Gastroesophageal sphincter (tissue), 4 donors: ENCODE measurements at places on chromosomes 13 and 19. TPM values are rescaled to one million over a fixed set of nuclear protein-coding genes. Genes with fewer than 3 reads are reported as not detected.
A peak's percentile ranks its signal among the peaks of the same experiment; 100 is the strongest.

DNA sequence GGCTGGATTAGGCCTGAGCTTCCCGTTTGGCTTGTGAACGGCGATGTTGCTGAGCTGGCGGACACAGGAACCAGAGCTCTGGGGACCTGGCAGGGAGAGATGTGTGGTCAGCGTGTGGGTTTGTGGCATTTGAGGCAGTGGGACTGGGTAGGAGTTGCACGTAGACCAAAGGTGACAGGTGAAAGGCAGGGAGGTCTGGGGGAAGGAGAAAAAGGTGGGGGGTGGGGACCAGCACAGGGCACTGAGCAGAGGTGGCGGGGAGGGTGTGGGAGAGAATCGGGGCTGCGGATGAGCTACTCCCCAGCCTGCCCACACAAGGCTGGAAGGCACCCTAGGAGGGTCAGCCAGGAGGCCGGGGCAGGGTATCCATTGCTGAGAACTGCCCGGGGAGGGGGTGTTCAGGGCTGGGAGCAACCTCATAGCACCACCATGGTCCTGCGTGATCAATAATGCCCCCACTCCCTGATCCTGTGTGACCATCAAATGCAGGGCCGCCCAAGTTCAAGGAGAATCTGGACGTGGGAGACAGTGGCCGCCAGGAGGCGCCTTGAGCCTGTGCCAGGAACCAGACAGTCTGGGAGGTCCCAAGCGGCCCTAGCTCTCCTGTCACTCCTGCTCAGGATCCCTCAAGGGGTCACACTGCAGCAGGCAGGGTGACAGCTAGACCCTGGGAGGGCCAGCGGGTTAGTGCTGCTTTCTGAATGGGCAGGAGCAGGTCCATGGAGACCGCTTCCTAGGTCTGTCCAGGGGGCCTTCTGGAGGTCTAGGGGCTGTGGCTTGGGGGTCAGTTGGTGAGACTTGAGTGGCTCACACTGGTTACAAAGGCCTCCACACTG lies 12.8 kb upstream of the SELENOW start:
- ATAC-seq = peak; percentile 67

ZNF667 gene
- total RNA-seq = 2.5 TPM

DNA sequence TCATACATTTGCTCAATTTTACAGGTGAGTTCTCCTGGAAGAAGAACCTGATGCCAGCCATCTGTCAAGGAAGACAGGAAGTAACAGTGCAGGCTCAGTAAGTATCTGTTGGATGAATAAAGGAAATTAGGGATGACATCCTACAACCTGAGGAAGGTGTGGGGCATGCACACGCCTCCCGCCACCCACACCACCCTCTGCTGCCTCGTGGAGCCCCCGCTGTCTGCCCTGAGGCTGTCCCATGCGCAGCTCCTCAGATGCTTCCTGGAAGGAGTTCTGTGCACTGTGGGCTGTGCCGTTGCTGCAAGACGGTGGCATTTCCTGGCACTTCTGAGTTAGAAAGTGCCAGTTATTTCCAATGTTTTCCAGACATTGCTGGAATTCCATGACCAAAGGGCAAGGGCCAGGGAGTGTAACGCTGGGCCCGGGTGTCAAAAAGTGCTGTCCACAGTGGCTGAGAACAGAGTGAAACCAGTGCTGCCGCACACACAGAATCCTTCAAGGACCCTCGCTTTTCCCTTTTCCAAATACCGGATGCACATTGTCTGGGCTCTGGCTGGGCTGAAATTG lies 4.2 kb upstream of the TEX29 start:
- ATAC-seq = no peak

TBXA2R gene
- total RNA-seq = 5.1 TPM

TRAPPC6A gene
- 16.2 TPM for total RNA-seq

DNA sequence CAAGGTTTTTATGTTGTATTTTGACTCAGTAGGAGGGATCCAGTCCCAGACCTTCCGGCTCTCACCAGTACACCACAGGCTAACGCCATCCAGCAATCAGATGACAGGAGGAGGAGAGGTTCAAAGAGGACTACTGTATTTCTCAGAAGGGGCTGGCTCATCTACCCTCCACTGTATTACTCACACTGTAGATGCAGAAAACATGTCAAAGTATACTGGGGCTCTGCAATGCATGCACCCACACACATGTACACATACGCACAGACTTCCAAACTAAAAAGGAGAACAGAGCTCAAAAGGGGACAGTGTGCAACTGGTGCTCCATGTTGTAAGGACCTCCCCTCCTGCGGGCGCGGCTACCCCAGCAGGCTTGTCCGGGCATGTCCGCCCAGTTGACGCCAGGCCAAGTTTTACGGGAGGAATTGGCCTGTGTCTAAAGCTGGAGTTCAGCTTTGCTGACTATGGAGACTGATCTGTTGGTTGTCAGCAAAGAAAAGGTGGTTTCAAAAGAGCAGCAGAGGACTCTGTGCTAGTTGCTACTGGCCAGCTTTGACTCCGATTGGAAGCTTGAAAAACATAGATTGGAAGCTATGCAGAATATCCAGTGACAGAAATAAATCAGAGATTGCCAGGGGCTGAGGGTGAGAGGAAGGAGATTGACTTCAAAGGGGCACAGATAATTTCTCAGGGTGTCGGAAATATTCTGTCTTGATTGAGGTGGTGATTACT lies 314.2 kb downstream of the DLEU7 start:
- ATAC-seq = peak; percentile 81
